ENCODE measurements at places on chromosomes 6 and 20. TPM values are rescaled to one million over a fixed set of nuclear protein-coding genes. Genes with fewer than 3 reads are reported as not detected.

GRCh38 chr6:169912266-169913095 is 161.1 kb downstream of the ERMARD start:
- no peak overlapping the region for H3K4me3 ChIP-seq
- peaks cover 2% of the 10 kb centered on the region for H3K4me1 ChIP-seq
- DNase-seq = no peak
- peaks cover 9% of the 10 kb centered on the region for H3K27me3 ChIP-seq
- H3K36me3 ChIP-seq = peaks cover 3% of the 10 kb centered on the region

DNA sequence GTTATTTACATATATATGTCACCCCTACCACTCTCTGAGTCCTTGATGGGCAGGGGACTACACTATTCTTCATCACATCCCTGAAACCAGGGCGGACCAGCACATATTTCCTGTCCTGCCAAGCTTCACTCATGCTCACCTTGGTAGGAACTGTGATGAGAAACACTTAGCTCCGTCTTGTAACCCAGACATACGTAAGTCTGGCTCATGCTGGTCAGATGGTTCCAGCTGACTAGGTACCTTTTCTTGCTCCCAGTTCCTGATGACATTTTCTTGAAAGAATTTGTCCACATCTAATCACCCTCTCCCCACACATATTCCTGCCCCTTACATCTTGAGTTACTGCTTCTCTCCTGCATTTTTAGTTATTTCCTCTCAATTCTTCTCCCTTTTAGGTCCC is 122.2 kb upstream of the MYLIP start:
- no peak overlapping the region for H3K4me3 ChIP-seq
- no peak for DNase-seq
- no peaks in the 10 kb centered on the region for H3K36me3 ChIP-seq
- H3K27ac ChIP-seq = no peak overlapping the region

RBM39 gene
- total RNA-seq = 1,047 TPM

RBM38 gene
- 176 TPM for total RNA-seq

DNA sequence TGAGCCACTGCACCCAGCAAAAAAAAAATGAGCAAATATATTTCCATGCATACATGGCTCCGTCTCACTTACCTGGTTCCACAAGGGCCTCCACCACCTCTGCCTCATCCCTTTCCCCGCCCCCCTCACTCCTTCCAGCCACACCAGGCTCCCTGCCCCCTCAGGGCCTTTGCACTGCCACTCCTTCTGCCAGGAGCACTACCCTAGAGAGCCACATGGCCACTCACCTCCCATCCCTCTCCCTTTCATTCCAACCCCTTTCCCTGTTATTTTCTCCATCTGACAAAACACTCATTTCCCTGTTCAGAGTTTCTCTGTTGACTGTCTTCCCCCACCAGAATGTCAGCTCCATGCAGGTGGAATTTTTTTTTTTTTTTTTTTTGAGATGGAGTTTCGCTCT is 12.8 kb downstream of the SNAI1 start:
- H3K27me3 ChIP-seq = peaks cover 4% of the 10 kb centered on the region
- H3K4me1 ChIP-seq = no peaks in the 10 kb centered on the region
- no peak overlapping the region for H3K4me3 ChIP-seq
- no peak overlapping the region for H3K27ac ChIP-seq
- DNase-seq = no peak

DNA sequence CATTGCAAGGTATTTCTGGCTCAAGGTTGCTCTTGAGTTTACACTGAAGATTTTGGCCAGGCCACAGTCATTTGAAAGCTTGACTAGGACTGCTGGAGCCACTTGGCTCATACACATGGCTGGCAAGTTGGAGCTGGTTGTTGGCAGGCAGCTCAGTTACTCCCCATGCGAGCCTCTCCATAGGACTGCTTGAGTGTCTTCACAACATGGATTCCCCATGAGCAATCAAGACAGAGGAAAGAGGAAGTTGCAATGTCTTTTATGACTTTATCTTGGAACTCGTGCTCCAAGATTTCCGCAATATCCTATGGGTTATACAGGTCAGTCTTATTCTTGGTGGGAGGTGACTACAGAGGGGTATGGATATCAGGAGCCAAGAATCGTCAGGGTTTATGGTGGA is 1.4 kb upstream of the MANBAL start:
- H3K27me3 ChIP-seq = peaks cover 12% of the 10 kb centered on the region
- H3K27ac ChIP-seq = no peak overlapping the region
- H3K4me1 ChIP-seq = peaks cover 15% of the 10 kb centered on the region
- no peak for DNase-seq
- H3K36me3 ChIP-seq = peaks cover 2% of the 10 kb centered on the region

- DNase-seq = no peak
- no peaks in the 10 kb centered on the region for H3K4me1 ChIP-seq
- H3K27ac ChIP-seq = no peak overlapping the region
Measured at GRCh38 chr6:74574794-74575193, 631.1 kb downstream of the COL12A1 start.

GRCh38 chr20:32521780-32522525 is 63.2 kb downstream of the NOL4L start:
- H3K36me3 ChIP-seq = peaks cover 6% of the 10 kb centered on the region
- H3K4me1 ChIP-seq = peaks cover 39% of the 10 kb centered on the region
- peak; percentile 60 for DNase-seq
- no peaks in the 10 kb centered on the region for H3K27me3 ChIP-seq
- H3K27ac ChIP-seq = peak overlapping the region; percentile 86

- peak overlapping the region; percentile 56 for H3K4me3 ChIP-seq
- H3K4me1 ChIP-seq = peaks cover 4% of the 10 kb centered on the region
- no peaks in the 10 kb centered on the region for H3K27me3 ChIP-seq
- H3K27ac ChIP-seq = peak overlapping the region; percentile 70
- no peak for DNase-seq
Measured at GRCh38 chr6:47455533-47456209, 21.9 kb upstream of the CD2AP start.

FAM135A gene
- 8.1 TPM for total RNA-seq

GRCh38 chr6:139577124-139577762 is 202.8 kb upstream of the CITED2 start:
- no peaks in the 10 kb centered on the region for H3K36me3 ChIP-seq
- H3K27me3 ChIP-seq = no peaks in the 10 kb centered on the region
- H3K27ac ChIP-seq = no peak overlapping the region
- no peak overlapping the region for H3K4me3 ChIP-seq
- no peak for DNase-seq

GRCh38 chr6:38997128-38997761 is 51.3 kb upstream of the GLP1R start:
- H3K27ac ChIP-seq = no peak overlapping the region
- H3K4me1 ChIP-seq = peaks cover 4% of the 10 kb centered on the region
- H3K36me3 ChIP-seq = peaks cover 9% of the 10 kb centered on the region
- peaks cover 74% of the 10 kb centered on the region for H3K27me3 ChIP-seq
- H3K4me3 ChIP-seq = no peak overlapping the region

GRCh38 chr6:15244620-15245360 is 1.1 kb upstream of the JARID2 start:
- peak overlapping the region; percentile 98 for H3K27ac ChIP-seq
- peaks cover under 1% of the 10 kb centered on the region for H3K27me3 ChIP-seq
- peaks cover 26% of the 10 kb centered on the region for H3K4me1 ChIP-seq

GRCh38 chr20:41587956-41588355 is 30.2 kb downstream of the CHD6 start:
- no peak overlapping the region for H3K27ac ChIP-seq
- H3K4me3 ChIP-seq = no peak overlapping the region
- no peaks in the 10 kb centered on the region for H3K36me3 ChIP-seq
- H3K27me3 ChIP-seq = no peaks in the 10 kb centered on the region
- no peak for DNase-seq
- peaks cover 8% of the 10 kb centered on the region for H3K4me1 ChIP-seq

TGM3 gene
- total RNA-seq = not detected

ENTPD6 gene
- total RNA-seq = 62.5 TPM

GRCh38 chr20:33568868-33569801 is 79.2 kb downstream of the CBFA2T2 start:
- no peaks in the 10 kb centered on the region for H3K27me3 ChIP-seq
- H3K4me1 ChIP-seq = peaks cover 24% of the 10 kb centered on the region
- H3K4me3 ChIP-seq = peak overlapping the region; percentile 37
- no peak for DNase-seq

SCUBE3 gene
- total RNA-seq = not detected

GRCh38 chr6:42148058-42148457 is 5.6 kb upstream of the C6orf132 start:
- no peak overlapping the region for H3K4me3 ChIP-seq
- H3K36me3 ChIP-seq = peaks cover 3% of the 10 kb centered on the region
- peaks cover 2% of the 10 kb centered on the region for H3K4me1 ChIP-seq
- H3K27me3 ChIP-seq = peaks cover 23% of the 10 kb centered on the region
- no peak for DNase-seq

BTN1A1 gene
- 0.10 TPM for total RNA-seq

- DNase-seq = no peak
- no peaks in the 10 kb centered on the region for H3K36me3 ChIP-seq
- no peak overlapping the region for H3K4me3 ChIP-seq
- H3K27ac ChIP-seq = peak overlapping the region; percentile 86
- peaks cover 43% of the 10 kb centered on the region for H3K4me1 ChIP-seq
- H3K27me3 ChIP-seq = no peaks in the 10 kb centered on the region
Measured at GRCh38 chr6:36113703-36114102, 16.6 kb upstream of the MAPK13 start.

GRCh38 chr20:17940224-17940971 is 28.2 kb downstream of the SNX5 start:
- peaks cover 9% of the 10 kb centered on the region for H3K36me3 ChIP-seq
- H3K27me3 ChIP-seq = no peaks in the 10 kb centered on the region
- H3K4me1 ChIP-seq = peaks cover 8% of the 10 kb centered on the region
- no peak for DNase-seq
- peak overlapping the region; percentile 75 for H3K27ac ChIP-seq
